MG63 (cell line): ENCODE measurements at places on chromosomes 6 and 20.

- DNase-seq, result no peak
Measured at GRCh38 chr6:139436957-139437348, 62.5 kb upstream of the CITED2 start.

- DNase-seq, result no peak
Measured at GRCh38 chr6:162489101-162489976, 238.2 kb downstream of the PRKN start.

- DNase-seq, result no peak
Measured at GRCh38 chr6:147166360-147166944, 37.8 kb upstream of the STXBP5 start.

- peak; percentile 39 for DNase-seq
Measured at GRCh38 chr6:144215402-144215931, 65.2 kb downstream of the STX11 start.

GRCh38 chr6:39312912-39313525 lies 1.2 kb downstream of the KCNK17 start:
- peak; percentile 31 for DNase-seq

DNA sequence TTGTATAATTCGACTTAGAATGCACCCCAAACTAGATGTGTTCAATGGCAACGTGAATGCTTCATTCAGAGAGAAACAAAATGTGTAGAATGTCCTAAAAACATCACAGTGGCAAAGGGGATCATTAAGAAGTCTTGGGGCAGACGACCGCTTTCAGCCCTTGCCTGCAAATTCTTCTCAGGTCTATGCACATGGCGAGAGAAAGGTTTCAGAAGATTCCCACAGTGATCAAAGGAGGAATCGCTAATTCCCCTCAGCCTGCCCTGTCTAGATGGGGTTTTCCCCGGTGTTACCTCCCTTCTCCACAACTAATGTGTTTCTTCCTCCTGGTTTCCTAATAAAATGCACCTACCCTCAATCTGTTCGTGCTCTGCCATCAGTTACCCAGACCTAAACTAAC lies 13.3 kb upstream of the NHSL1 start:
- DNase-seq, result no peak

DNA sequence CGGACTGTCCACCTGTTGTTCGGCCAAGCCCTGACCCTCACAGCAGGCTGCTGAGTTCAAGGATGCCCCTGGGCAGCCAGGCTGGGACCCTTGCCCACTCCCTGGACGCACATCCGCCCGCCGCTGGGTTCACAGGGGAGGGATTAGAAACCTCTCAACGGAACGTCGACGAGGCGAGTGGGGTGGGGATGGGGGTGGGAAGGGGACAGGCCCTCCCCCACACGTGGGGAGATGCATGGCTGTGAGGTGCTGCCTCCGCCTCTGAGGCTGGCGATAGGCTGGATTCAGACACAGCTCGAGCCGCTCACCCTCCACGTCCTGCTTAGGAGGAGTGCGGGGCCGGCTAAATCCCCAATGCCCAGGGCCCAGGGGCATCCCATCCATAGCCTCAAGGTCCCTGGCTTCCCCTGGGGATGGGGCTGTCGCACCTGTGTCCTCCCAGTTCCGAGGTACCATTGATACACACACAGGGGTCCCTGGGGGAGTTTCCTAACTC lies 90.6 kb upstream of the BHLHE23 start:
- no peak for DNase-seq

DNA sequence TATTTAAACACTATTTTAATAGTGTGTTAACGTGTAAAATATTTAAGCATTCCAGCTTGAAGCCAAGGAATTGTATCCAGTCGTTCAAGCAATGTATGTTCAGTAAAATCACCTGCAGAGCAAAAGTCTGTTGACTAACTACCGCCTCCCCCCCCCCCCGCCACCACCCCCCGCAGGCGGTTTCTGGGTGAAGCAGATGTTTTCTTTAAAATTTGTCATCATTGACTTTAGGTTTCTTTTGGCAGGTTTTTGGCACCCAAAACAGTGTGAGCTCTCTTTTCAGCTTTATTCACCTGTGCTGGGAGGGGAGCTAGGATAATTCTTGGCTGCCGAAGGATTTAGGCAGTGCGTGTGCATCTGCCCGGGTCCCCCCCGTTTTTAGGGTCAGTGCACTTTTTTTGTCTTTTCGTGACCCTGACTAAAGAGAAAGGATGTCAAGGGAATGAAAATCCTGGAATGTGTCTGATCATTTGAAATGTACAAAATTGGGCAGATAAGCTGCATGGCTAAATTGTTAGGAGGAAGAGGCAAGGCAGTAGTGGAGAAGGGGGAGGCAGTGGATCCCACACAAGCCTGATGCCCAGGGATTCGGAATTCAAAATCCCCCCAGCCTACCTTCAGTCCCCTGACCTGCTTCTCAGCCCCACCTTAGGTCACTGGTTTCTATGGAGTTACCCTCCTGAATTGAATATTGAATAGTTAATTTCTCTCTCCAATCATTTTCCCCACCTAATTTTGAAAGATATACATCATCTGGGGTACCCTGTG lies 1.1 kb downstream of the EDN1 start:
- no peak for DNase-seq

GRCh38 chr6:108578595-108579327 lies 18.0 kb downstream of the FOXO3 start:
- no peak for DNase-seq

DNA sequence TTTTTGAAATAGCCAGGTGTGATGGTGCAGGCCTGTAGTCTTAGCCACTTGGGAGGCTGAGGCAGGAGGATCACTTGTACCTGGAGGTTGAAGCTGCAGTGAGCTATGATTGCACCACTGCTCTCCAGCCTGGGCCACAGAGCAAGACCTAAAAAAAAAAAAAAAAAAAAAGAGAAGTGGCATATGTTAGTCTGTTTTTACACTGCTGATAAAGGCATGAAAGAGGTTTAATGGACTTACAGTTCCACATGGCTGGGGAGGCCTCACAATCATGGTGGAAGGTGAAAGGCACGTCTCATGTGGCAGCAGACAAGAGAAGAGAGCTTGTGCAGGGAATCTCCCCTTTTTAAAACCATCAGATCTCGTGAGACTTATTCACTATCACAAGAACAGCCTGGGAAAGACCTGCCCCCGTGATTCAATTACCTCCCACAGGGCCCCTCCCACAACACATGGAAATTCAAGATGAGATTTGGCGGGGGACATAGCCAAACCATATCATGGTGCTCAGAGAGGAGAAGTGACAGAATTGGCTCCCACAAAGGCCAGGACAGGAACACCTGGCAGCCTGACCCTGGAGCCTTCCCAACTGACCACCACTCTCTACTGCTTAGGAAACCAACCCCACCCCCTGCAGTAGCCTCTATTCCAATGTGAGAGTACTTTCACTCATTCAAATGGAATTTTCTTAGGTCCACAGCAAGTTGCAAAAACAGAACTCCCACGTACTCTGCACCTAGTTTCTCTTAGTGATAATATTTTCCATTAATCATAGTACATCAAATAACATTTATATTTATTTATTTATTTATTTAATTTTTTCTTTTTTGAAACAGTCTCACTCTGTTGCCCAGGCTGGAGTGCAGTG lies 29.8 kb downstream of the ARHGAP40 start:
- DNase-seq, result no peak

- DNase-seq, result no peak
Measured at GRCh38 chr6:136897071-136897470, 25.0 kb upstream of the SLC35D3 start.

GRCh38 chr6:138562691-138563090 lies 63.4 kb upstream of the NHSL1 start:
- no peak for DNase-seq

DNA sequence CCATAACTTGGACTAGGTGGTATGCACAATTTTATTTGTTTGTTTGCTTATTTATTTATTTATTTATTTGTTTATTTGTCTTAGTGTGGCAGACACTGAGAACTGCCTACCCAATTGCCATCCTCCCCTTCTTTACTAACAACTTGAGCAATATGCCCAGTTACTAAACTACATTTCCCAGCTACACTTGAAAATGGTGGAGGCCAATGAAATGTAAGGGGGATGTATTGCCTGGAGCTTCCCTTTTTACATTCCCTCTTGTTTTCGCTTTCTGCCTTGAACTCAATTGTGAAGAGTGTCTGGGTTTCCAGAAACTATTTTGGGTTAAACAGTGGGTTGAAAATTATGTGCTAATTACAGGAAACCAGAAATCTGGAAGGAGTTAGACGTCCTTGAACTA lies 152.7 kb upstream of the FKBP1C start:
- no peak for DNase-seq

GRCh38 chr20:19888269-19888671 lies 128.9 kb upstream of the NAA20 start:
- no peak for DNase-seq

- DNase-seq, result no peak
Measured at GRCh38 chr20:37362231-37362792, 16.4 kb downstream of the SRC start.

GRCh38 chr6:56802584-56802983 lies 152.3 kb upstream of the BEND6 start:
- DNase-seq, result peak; percentile 36

DNA sequence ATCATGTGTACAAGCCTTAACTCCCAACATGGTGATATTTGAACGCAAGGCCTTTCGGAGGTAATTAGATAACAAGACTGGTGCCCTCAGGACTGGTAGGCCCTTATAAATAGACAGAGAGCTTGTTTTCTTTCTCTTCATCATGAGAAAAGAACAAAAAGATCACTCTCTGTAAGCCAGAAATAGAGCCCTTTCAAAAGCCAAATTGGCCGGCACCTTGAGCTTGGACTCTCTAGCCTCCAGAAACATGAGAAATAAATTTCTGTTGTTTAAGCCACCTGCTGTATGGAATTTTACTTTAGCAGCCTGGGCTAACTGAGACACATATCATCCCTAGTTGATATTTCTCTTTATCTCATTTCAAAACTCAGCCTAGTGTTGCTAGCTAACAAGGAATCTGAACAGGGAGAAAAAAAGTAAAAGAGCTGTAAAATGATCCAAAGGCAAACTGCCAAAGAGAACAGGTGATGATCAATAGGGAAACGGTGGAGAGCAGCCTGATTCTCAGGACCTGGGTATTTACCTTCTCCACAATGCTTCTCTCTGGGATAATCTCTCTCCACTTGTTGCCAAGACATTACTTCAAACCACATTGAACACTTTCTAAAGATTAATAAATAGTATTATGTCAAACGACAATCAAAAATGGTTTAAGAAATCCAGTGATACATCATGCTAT lies 6.1 kb downstream of the COL21A1 start:
- DNase-seq, result no peak

- DNase-seq, result peak; percentile 92
Measured at GRCh38 chr20:33387177-33387576, 14.1 kb downstream of the CDK5RAP1 start.

- DNase-seq, result no peak
Measured at GRCh38 chr6:723540-723939, 30.6 kb upstream of the EXOC2 start.

GRCh38 chr20:16490696-16491095 lies 82.6 kb downstream of the KIF16B start:
- DNase-seq, result peak; percentile 71

DNA sequence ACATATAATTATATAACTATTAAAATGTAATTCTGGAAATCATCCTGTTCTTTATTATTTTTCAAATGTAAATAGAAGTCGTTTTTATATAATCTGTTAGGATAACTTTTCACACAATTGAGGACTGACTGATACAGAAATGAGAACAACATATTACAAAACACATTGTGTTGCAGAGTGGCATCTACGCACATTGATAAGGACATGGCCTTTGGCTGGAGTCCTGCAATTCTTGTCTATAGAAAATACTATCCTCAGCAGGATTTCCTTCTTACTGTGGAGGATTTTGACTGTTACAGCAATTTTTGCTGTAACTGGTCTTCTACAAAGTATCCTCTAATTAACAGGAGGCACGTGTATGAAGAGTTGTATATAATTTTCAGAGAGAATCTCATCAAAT lies 19.8 kb downstream of the SH3BGRL2 start:
- DNase-seq, result no peak

- no peak for DNase-seq
Measured at GRCh38 chr20:23212464-23212995, 126.4 kb upstream of the CD93 start.

- peak; percentile 8 for DNase-seq
Measured at GRCh38 chr6:16273256-16273655, 34.9 kb downstream of the GMPR start.

DNA sequence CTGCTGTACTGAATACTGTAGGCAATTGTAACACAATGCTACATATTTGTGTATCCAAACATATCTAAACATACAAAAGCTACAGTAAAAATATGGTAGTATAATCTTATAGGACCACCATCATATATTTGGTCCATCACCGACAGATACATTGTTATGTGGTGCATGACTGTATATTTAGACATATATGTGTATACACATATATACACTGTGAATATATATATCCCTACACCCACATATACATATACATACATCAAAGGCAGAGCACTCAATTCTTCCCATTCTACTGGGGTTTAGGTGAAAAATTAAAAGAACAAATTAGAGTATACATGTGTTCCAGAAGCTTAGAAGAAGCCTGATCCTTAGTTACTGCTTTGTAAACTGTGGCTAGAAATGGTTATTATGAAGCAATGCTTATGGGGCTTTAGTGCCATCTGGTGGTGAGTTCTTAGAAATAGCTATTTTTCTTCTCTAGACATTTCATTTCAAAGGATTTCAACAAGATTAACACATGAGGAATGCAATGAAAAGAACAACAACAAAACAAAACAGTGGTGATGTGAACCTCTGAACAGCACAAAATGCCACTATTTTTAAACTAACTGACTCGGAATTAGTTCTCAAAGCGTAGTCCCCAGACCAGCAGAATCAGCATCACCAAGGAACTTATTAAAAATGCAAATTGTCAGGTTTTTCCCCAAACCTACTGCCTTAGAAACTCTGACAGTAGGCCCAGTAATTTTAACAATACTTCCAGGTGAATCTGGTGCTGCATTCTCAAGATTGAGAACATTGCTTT lies 38.0 kb downstream of the PKHD1 start:
- DNase-seq, result no peak
